ENCODE measurements at places on chromosomes 5 and 9. TPM values are rescaled to one million over a fixed set of nuclear protein-coding genes. Genes with fewer than 3 reads are reported as not detected.

The PAEP gene
- total RNA-seq = not detected

The PCDHGA2 gene
- 0.11 TPM for total RNA-seq

The CYLC2 gene
- not detected for total RNA-seq

The PRR16 gene
- total RNA-seq = not detected

The INSL4 gene
- total RNA-seq = not detected

The ANKDD1B gene
- total RNA-seq = 0.87 TPM

The PPWD1 gene
- total RNA-seq = 28.6 TPM

The DRD1 gene
- total RNA-seq = not detected

The CCL19 gene
- not detected for total RNA-seq

DNA sequence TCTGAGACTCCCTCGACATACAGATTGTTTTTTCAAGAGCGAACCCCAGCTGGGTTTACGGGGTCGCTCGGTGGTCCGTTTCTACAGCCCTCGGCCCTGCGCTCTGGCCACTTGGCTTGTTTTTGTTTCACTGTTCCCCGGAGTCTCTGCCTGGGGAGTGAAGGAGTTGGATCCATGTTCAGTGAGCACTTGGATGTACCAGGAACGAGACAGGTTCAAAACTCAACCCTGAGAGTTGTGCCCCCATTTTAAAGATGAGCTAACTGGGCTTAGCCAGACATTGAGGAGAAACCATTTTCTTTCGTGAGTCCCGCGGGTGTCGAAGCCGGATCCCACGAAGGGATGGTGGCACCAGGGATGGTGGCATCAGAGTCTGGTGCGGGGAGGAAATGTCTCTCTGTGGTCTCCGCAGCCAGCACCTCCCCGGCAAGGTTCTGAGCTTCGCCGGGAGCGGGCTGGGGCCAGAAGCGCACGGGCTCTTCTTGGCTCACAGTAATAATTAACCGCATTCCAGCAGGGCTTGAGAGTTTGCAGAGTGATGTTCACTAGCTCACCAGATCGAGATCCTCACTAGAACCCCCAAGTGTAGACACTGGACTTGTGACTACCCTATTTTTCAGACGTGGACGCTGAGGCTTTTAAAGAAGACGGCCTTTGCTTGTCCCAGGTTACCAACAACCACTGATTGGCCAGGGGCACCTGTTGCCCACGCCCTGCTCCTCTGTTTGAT lies 1.0 kb downstream of the MSX2 start:
- no peaks in the 10 kb centered on the region for H3K36me3 ChIP-seq
- H3K4me1 ChIP-seq = no peaks in the 10 kb centered on the region
- peaks cover 3% of the 10 kb centered on the region for H3K27me3 ChIP-seq
- DNase-seq = no peak

DNA sequence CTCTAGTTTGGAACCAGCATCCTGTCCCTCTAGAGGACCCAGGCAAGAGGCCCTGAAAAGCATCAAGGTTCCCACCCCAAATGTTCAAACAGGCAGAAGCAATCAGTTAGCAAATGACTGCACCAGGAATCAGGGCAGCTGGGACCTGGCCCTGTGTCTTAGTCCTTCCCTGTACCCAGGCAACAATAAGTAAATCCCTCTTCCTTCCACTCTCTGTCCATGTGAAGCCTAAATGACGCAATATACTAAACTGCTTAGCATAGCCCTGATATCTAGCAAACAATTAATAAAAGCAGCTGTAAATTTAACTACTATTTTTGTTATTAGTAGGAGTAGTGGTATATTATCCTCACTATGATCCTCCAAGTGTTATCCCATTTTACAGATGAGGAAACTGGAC lies 13.2 kb upstream of the ADRA1B start:
- no peaks in the 10 kb centered on the region for H3K27me3 ChIP-seq
- H3K4me3 ChIP-seq = no peak overlapping the region
- DNase-seq = no peak
- H3K4me1 ChIP-seq = no peaks in the 10 kb centered on the region

- DNase-seq = no peak
- H3K27ac ChIP-seq = no peak overlapping the region
- no peaks in the 10 kb centered on the region for H3K4me1 ChIP-seq
Observed at GRCh38 chr9:114014044-114014443, 64.1 kb downstream of the AMBP start.

- no peaks in the 10 kb centered on the region for H3K36me3 ChIP-seq
- DNase-seq = no peak
- no peak overlapping the region for H3K27ac ChIP-seq
- no peaks in the 10 kb centered on the region for H3K4me1 ChIP-seq
- H3K27me3 ChIP-seq = peaks cover 2% of the 10 kb centered on the region
Observed at GRCh38 chr5:1118738-1119137, 6.9 kb upstream of the SLC12A7 start.

- no peaks in the 10 kb centered on the region for H3K4me1 ChIP-seq
- no peak overlapping the region for H3K4me3 ChIP-seq
- no peak for DNase-seq
- H3K27me3 ChIP-seq = no peaks in the 10 kb centered on the region
- H3K36me3 ChIP-seq = no peaks in the 10 kb centered on the region
Observed at GRCh38 chr5:104755806-104756205, 1193.2 kb upstream of the NUDT12 start.

- H3K4me1 ChIP-seq = no peaks in the 10 kb centered on the region
- peak overlapping the region; percentile 63 for H3K27ac ChIP-seq
- H3K36me3 ChIP-seq = no peaks in the 10 kb centered on the region
- H3K4me3 ChIP-seq = peak overlapping the region; percentile 85
- DNase-seq = no peak
Observed at GRCh38 chr9:83956086-83956435, 24.0 kb downstream of the HNRNPK start.

DNA sequence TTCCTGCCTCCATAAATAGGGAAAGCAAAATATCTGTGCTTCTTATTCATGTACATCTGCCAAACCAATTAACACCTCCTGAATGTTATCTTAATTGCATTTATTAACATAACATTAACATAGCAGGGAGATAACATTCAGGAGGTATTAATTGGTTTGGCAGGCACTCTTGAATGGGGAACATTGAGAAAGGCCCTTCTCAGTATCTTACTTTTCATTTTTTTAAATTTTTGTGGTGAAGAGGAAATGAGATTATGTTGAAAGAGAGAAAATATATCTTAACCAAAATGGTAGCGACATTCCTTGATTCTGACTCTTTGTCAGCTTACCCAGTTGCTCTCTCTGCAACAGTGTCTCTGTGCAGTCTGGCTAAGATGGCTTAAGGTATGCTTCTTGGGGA lies 100.4 kb upstream of the TLE1 start:
- H3K4me3 ChIP-seq = no peak overlapping the region
- no peaks in the 10 kb centered on the region for H3K4me1 ChIP-seq
- DNase-seq = no peak
- no peaks in the 10 kb centered on the region for H3K36me3 ChIP-seq
- no peaks in the 10 kb centered on the region for H3K27me3 ChIP-seq
- H3K27ac ChIP-seq = no peak overlapping the region

- no peak overlapping the region for H3K27ac ChIP-seq
- peaks cover 15% of the 10 kb centered on the region for H3K36me3 ChIP-seq
- no peaks in the 10 kb centered on the region for H3K27me3 ChIP-seq
- H3K4me3 ChIP-seq = no peak overlapping the region
- DNase-seq = no peak
Observed at GRCh38 chr9:6592231-6592630, 53.3 kb downstream of the GLDC start.

DNA sequence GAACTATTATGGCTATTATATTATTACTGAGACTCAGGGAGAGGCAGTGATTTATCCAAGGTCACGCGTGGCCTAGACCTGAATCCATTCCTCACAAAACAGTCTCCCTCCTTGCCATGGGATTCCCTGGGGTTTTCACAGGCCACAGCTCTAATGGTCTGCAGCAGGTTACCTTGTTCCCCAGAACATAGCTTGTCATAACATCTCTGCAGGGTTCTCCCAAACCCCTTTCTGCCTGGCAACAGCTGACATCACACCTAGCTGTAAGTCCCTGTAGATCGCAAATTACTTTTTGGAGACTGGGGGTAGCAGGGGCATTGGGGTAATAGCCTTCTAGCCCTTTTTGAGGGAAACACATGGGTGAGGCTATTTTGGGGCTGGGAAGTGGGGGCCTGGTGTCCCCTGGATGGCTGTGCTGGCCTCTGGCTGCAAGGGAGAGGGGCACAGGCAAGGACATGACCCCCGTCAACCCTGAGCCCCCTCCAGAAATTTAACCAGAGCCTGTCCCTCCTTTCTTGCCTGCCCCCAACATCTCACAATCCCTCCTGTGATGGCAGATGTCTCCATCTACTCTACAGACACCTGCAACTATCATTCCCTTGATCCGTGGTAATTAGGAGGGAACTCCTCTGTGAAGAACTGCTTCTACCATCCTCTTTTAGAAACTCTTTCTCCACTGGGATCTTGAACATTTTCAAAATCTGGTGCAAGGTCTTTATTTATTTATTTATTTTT lies 1.3 kb downstream of the CD74 start:
- peaks cover 13% of the 10 kb centered on the region for H3K36me3 ChIP-seq
- H3K4me1 ChIP-seq = peaks cover 45% of the 10 kb centered on the region
- no peak for DNase-seq
- H3K27ac ChIP-seq = peak overlapping the region; percentile 100
- no peaks in the 10 kb centered on the region for H3K27me3 ChIP-seq

DNA sequence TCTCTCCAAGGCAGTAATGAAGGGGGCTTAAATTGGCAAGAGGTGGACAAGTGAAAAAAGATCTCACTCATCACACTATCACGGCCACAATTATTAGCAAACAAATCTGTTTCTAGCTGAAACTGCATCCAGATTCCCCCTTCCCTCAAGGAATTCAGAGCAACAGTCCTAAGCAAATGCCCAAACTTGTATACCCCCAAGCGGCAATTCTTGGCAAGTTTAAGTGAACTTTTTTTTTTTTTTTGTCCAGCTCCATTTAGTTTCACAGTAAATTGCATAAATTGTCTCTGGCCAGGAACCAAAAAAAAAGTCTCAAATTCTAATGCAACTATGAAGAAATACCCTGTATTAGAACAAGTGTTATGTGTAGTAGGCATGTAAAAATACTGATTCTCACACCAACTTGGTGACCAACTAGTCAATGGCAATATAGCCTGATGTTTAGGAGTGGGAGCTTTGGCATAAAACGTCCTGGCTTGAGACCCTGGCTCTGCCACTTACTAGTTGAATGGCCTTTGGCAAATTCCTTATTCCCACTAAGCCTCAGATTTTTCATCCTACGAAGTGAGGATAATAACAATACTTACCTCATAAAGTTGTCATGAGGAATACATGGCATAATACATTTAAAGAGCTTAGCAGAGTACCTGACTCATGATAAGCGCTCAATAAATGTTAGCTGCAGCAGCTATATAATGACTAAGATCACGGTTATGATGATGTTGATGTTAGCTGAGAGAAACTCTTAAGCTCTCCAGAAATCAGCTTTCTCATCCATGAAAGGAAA lies 193.2 kb downstream of the ADAMTSL1 start:
- no peak for DNase-seq
- no peaks in the 10 kb centered on the region for H3K36me3 ChIP-seq
- H3K4me1 ChIP-seq = no peaks in the 10 kb centered on the region
- H3K27me3 ChIP-seq = no peaks in the 10 kb centered on the region

- H3K4me1 ChIP-seq = no peaks in the 10 kb centered on the region
- no peak overlapping the region for H3K27ac ChIP-seq
- H3K27me3 ChIP-seq = no peaks in the 10 kb centered on the region
- H3K4me3 ChIP-seq = no peak overlapping the region
Observed at GRCh38 chr9:37920471-37921167, 16.7 kb upstream of the SLC25A51 start.

DNA sequence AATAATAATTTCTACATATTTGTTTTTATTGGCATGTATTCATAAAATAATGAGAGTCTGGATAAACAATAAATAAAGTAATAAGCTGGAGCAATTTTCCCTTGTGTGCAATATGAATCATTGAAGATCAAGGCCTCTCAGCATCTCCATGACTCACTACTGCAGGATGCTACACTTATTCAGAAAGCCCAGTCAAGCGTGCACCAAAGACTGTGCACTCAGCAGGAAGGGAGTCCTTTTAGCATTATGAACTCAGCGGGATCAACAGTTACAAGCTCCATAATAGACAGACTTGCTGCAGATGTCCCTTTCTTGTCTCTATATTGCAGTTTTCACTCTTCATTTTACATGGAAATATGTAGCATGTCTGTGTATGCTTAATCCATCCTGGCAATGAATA lies 485.3 kb downstream of the CDH9 start:
- no peaks in the 10 kb centered on the region for H3K4me1 ChIP-seq
- H3K27ac ChIP-seq = no peak overlapping the region
- no peaks in the 10 kb centered on the region for H3K27me3 ChIP-seq
- no peaks in the 10 kb centered on the region for H3K36me3 ChIP-seq
- no peak overlapping the region for H3K4me3 ChIP-seq

DNA sequence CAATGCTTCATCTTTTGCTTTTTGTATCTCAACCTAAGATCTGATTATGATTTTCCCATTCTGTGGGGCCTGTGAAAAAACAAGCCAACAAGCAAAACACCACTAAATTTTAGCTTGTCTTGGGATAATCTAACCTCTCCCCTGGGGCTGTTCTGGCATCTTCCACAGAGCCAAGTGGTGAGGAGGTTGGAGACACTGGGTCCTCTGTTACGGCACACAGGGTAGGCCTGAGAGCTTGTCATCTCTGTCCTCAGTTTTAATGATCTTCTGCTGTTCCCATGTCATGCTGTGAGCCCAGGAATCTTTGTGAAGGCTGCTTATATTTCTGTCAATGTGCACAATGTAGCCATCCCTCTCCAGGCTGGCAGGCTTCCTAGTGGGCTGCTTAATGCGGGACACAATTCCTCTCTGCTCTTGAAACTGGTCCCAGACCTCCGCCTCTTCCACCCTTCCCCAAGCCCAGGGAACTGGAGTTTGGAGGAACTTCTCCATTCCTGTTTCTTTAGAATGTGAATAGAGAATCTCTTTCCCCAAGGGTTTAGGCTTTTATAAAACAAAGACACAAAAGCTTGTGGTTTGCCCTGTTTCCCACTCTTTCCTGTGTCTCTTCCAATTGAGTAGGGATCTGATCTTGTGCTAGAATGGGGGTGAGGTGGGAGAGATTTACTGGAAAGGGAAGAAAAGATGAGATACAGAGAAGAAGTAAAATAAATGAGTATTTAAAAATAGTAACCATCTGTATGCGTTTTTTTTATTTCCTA lies 30.9 kb upstream of the SEMA6A start:
- DNase-seq = no peak
- no peak overlapping the region for H3K27ac ChIP-seq
- no peak overlapping the region for H3K4me3 ChIP-seq

GRCh38 chr5:166430491-166431319 lies 1860.7 kb upstream of the WWC1 start:
- no peaks in the 10 kb centered on the region for H3K4me1 ChIP-seq
- no peak overlapping the region for H3K27ac ChIP-seq
- no peaks in the 10 kb centered on the region for H3K27me3 ChIP-seq

- H3K4me1 ChIP-seq = peaks cover 11% of the 10 kb centered on the region
- DNase-seq = no peak
- no peaks in the 10 kb centered on the region for H3K27me3 ChIP-seq
- no peaks in the 10 kb centered on the region for H3K36me3 ChIP-seq
- peak overlapping the region; percentile 97 for H3K4me3 ChIP-seq
- no peak overlapping the region for H3K27ac ChIP-seq
Observed at GRCh38 chr9:124768334-124768733, 2.8 kb downstream of the NR6A1 start.

- no peak overlapping the region for H3K27ac ChIP-seq
- H3K36me3 ChIP-seq = no peaks in the 10 kb centered on the region
- no peaks in the 10 kb centered on the region for H3K4me1 ChIP-seq
Observed at GRCh38 chr5:15690611-15691010, 190.6 kb downstream of the FBXL7 start.

GRCh38 chr9:84059936-84060335 lies 79.3 kb downstream of the RMI1 start:
- H3K36me3 ChIP-seq = no peaks in the 10 kb centered on the region
- no peaks in the 10 kb centered on the region for H3K4me1 ChIP-seq
- DNase-seq = no peak
- H3K4me3 ChIP-seq = no peak overlapping the region
- H3K27ac ChIP-seq = no peak overlapping the region

Data from GM12878 (cell line).